ENCODE measurements at places on chromosomes 16 and 17. TPM values are rescaled to one million over a fixed set of nuclear protein-coding genes. Genes with fewer than 3 reads are reported as not detected.

DNA sequence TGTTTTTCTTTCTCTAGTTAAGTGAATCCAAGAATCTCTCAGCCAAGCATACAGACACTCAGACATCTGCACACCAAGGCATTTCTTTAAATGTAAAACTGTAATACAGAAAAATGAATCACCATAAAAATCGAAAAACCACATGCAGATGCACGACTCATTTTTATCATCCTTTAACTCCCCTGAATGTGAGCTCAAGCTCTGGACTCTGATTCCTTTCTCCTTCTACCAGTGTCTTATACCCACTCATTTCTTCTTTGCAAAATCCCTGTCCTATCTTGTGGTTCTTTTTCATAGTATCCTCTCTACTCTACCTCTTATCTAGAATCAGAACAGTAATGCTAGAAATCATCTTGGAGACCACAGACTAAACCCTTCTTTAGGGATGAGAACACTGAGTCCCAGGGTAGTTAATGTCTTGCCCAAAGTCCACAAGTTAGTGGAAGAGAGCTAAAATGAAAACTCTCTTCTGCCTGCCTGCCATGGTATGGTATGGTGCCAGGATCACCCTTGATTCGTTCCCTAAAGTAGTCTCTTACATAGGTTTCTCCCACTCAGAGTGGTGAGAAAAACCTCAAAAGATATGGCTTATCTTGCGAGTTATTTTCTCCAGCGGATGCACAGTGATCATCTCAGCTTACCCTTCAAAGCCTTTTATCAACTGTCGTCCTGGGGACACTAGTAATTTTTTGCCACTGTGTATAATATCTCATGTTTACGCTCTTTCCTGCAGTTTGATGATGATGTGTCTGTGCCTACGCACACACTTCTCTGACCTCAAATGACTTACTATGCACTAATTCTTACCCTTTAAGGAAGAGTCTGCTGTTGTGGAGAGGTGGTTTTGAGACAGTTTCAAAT, 30.2 kb downstream of the BRD7 start:
- peak; percentile 10 for DNase-seq

- no peak for DNase-seq
Observed at GRCh38 chr16:23781176-23781575, 26.4 kb downstream of the CHP2 start.

DNA sequence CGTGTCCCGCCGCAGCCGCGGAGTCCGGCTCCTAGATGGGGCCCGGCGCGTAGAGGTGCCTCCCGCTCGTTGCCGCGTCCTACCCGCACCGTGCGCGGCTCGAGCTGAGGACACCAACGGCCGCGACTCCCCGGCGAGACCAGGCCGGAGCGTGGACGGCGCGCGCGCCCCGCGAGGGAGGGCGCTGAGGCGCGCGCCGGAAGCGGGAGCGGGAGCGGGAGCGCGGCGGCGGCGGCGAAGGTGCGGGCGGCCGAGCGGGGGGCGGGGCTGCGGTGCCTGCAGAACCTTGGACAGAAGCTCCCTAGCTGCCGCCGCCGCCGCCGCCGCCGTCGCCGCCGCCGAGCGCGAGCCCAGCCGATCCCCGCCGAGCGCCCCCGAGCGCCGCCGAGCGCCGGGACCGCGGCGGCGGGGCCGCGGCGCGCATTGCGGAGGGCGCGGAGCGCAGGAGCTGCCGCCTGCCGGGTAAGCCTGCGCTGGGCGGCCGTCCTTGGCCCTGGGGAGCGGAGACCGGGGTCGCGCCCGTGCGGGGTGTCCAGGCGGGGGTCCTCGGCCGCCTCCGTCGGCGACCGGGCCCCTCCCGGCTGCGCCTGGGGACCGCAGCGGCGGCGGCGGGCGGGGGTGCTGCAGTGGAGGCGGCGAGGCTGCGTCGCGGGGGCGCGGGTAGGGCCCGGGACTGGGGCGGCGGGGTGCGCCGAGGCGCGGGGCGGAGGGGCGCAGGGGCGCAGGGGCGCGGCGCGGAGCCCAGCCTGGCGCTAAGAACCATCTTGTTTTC, at the start of gene CDK5R1:
Gene CDK5R1, plus strand, starts transcription at position 293 of the 772 bp plus-strand sequence. CDS start 628 bp downstream, outside the sequence.
- DNase-seq = peak; percentile 12

DNA sequence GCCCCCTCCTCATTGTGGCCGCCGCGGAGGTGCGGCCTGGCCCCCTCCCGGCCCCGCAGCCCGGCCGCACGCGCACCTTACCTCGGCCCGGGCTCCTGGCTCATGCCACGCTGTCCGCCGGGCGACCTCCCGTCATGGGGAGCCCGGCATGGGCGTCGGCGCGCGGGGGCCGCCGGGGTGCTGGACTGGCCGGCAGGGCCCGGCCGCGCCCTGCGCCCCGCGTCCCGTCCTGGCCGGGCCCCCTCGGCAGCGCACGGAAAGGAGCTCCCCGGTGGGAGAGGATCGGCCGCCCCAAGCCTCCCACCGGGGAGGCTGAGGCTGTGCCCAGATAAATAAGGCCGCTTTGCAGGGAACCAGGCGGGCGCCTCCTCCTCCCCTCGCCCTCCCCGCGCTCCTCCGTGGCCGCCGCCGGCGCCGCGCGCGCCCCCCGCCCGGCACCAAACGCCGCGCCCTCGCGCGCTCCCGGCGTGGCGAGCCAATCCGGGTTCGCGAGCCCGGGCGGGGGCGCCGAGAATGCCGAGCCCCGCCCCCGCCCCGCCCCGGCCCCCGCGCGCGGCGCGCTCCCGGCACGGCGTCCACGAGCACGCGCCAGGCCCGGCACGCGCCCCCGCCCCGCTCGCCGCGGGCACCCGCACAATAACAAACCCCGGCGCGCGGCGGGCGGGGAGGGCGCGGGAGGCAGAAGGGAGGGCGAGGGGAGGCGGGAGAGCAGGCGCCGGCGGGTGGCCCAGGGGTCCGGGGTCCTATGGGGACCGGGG, at the start of gene FBXL16:
Gene FBXL16, minus strand, starts transcription at position 371 of the 758 bp plus-strand sequence. CDS start 8,396 bp downstream, outside the sequence.
- DNase-seq = no peak

GRCh38 chr16:1096169-1097082, at the start of gene C1QTNF8:
Gene C1QTNF8 (minus strand): TSS chr16:1096244. CDS start chr16:1094922, 1,322 bp downstream.
- DNase-seq = no peak

- DNase-seq = no peak
Observed at GRCh38 chr17:77388384-77389306, 247.9 kb downstream of the SEC14L1 start.

DNA sequence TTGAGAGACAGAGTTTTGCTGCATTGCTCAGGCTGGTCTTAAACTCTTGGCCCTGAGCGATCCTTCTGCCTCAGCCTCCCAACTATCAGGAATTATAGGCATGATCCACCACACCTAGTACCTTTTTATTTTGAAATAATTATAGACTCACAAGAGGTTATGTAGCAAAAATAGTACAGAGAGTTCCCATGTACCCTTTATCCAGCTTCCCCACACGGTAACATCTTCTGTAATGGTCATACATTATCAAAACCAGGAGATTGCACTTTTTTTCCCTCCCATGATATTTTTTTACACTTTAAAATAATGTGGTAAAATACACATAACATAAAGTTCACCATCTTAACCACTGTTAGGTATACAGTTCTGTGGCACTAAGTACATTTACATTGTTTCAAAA, 28.8 kb upstream of the CACNG4 start:
- DNase-seq = no peak

- DNase-seq = peak; percentile 31
Observed at GRCh38 chr17:39548494-39549225, 59.1 kb downstream of the NEUROD2 start.

DNA sequence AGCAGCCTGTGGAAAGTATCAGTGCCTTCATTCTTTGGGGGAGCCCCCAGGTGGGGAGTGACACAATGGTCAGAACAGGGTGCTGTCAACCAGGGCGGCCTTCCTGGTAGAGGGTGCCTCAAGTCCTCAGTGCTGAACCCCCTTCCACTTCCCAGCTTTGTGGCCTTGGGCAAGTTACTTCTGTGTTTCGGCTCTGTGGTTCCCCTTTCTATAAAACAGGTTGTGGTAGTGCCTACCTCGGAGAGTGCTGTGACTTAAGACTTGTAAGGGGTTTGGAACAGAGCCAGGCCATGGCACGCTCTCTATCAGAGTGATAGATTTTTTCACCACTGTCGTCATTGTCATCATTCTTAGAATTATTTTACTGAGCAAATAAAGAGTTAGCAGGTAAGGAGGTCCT, 141.1 kb downstream of the CCDC182 start:
- no peak for DNase-seq

- DNase-seq = peak; percentile 21
Observed at GRCh38 chr17:31788956-31789355, 70.1 kb downstream of the COPRS start.

DNA sequence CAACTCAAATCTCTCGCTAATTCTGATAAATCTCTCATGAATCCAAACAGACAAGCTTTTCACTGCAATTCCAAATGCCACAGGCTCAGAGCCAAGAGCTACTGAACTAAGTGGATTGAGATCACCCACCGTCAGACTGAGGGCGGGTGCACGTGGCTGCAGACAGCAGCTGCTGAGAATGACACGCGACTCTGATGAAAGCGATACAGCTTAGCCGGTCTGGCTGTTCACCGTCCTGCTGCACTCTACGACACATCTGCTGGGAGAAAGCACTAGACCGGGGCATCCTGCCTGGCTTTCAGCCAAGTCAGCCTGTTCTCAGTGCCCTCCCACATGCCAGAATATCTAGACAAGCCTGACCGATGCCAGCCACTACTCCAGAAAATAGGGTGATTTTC, 42.6 kb downstream of the KLHDC4 start:
- peak; percentile 2 for DNase-seq

DNA sequence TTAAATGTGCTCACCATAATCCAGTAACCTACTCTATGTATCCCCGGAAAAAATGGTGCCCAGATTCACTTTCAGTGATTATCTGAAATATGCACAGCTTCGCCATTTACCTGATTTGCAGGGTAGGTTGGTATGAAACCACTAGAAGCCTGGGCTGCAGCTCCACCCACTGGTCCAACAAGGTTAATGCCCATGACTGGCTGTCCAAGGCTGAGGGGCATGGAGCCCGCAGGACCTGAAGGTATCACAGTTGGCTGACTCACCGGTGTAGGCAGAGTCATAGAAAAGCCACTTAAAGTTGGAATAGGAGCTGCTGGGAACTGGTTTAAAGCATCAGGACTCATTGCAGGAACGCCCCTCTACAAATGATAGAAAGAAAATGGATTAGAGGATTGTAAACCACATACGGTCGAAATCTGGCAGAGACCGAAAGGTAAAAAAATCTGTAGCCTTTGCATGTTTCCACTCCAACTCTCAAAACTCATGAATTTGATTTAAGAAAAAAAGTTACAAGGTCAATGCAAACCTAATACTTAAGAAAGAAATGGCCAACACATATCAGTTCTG, 38.6 kb downstream of the SYNRG start:
- DNase-seq = peak; percentile 27

GRCh38 chr17:27651411-27652345, 20.7 kb downstream of the LGALS9 start:
- DNase-seq = peak; percentile 53

GRCh38 chr16:7805686-7806396, 473.2 kb downstream of the RBFOX1 start:
- DNase-seq = no peak

- no peak for DNase-seq
Observed at GRCh38 chr17:79201536-79202227, 127.1 kb downstream of the ENGASE start.

GRCh38 chr16:27838536-27839175, 224.9 kb downstream of the GSG1L start:
- DNase-seq = no peak

DNA sequence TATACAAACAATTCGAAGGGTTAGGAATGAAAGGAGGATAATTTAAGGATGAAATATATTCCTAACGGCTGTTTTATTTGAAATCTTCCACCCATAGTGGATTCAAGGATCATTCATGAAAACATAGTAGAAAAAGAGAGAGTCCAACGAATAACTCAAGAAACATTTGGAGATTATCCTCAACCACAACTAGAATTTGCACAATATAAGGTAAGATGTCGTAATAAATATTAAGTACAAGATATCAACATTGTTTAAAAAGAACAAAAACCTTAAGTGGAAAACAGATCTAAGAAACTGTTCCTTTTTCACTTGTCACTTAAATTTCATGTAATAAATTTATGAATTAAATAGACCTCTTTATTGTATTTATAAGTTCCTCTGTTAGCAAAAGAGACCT, 9.2 kb upstream of the ATMIN start:
- no peak for DNase-seq

- no peak for DNase-seq
Observed at GRCh38 chr17:37502009-37502936, 12.6 kb downstream of the DUSP14 start.

GRCh38 chr16:65740711-65741110, 618.8 kb upstream of the CDH11 start:
- peak; percentile 66 for DNase-seq

GRCh38 chr17:49146620-49147306, 14.2 kb downstream of the B4GALNT2 start:
- DNase-seq = peak; percentile 93

DNA sequence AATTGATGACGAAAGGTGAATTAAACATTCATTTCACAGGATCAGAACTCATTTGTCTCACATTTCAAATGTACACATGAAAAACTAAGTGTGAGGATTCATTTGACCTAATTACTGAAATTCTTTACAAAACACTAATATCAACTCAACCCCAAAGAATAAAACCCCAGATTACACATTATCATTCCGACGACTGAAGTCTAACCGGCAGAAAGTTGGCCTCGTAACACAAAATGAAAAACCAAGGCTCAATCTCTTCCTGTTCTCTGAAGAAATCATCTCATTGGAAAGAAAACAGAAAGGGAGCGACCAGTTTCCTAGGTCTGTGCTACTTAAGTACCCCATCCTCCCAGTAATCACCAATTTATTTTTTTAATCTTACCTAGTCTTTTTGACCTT, 1.8 kb downstream of the JPT1 start:
- no peak for DNase-seq

PPY gene
- total RNA-seq = not detected

KRTAP2-1 gene
- not detected for total RNA-seq

TEX14 gene
- total RNA-seq = not detected

YPEL2 gene
- total RNA-seq = 10.8 TPM

CACNG3 gene
- not detected for total RNA-seq

NOL3 gene
- total RNA-seq = 10.1 TPM

MPDU1 gene
- 127 TPM for total RNA-seq

ALOX15B gene
- total RNA-seq = not detected

DPEP2 gene
- not detected for total RNA-seq

ALOXE3 gene
- total RNA-seq = not detected
